Activated CD8-positive, alpha-beta memory T cell treated with anti-CD3 and anti-CD28 coated beads, Interleukin-2, amount 10 ng/mL, durations not matched to agents 7 days and 5 days (primary cell): ENCODE measurements at places on chromosomes 5 and 9. TPM values are rescaled to one million over a fixed set of nuclear protein-coding genes. Genes with fewer than 3 reads are reported as not detected.

DNA sequence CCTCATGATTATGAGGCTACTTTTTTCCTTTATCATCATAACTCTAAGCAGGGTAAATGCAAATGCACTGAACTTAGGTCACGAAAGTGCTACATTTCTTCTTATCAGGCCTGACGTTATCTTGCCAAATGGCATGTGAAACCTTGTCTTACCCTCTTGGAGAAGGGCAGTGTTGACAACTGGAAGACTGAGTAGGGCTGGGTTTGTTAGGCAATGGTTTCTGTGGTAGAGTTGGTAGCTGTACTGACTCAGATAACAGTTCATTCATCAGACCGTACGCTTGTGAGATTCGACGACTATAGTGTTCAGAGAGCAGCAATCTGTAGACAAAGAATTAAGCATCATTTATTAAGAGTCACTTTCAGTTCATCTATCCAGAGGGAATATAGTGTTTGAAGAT, 127.7 kb downstream of the CPLANE1 start:
- H3K36me3 ChIP-seq: peaks cover 2% of the 10 kb centered on the region
- no peak for DNase-seq
- H3K27ac ChIP-seq: no peak overlapping the region
- H3K4me3 ChIP-seq: no peak overlapping the region
- H3K27me3 ChIP-seq: no peaks in the 10 kb centered on the region

DNA sequence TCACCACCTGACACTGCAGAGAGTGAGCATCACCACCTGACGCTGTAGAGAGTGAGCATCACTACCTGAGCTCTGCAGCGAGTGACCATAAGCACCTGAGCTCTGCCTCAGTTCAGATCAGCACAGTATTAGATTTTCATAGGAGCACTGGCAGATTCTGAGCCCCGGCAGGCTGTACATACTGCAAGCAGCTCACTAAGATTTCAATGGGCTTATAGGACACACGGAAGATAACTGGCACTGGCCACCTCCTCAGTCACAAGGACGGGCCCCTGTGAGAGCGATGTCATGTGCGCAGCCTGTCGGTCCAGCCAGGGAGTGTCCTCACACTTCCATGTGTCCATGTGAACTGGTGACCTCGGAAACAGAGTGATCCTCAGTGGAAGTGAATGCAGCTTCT, 153.5 kb upstream of the IRX2 start:
- H3K4me1 ChIP-seq: no peaks in the 10 kb centered on the region
- H3K27me3 ChIP-seq: no peaks in the 10 kb centered on the region
- no peak overlapping the region for H3K4me3 ChIP-seq
- no peak for DNase-seq

DNA sequence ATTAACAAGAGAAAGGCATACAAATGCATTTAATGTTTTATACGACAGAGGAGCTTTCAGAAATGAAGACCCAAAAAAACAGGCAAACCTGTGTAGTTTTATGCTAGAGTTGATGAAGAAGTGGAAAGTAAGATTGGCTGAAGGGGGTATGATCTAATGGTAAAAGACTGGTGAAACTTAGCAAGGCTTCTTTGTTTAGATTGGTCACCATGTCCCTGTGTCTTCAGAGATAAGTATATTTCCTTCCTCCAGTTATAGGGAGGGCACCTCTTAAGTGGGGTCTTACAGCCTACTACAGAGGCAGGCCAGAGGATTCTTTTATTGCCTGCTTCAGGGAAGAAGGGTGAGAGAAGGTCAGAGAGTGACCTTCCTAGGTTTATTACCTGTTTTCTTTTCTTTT, 56.4 kb downstream of the PRKACG start:
- peaks cover 13% of the 10 kb centered on the region for H3K36me3 ChIP-seq
- H3K4me3 ChIP-seq: no peak overlapping the region
- no peak overlapping the region for H3K27ac ChIP-seq

GRCh38 chr9:135098400-135099105, 11.1 kb downstream of the OLFM1 start:
- H3K36me3 ChIP-seq: no peaks in the 10 kb centered on the region
- H3K27me3 ChIP-seq: peaks cover 13% of the 10 kb centered on the region
- H3K4me3 ChIP-seq: no peak overlapping the region
- DNase-seq: peak; percentile 41

DNA sequence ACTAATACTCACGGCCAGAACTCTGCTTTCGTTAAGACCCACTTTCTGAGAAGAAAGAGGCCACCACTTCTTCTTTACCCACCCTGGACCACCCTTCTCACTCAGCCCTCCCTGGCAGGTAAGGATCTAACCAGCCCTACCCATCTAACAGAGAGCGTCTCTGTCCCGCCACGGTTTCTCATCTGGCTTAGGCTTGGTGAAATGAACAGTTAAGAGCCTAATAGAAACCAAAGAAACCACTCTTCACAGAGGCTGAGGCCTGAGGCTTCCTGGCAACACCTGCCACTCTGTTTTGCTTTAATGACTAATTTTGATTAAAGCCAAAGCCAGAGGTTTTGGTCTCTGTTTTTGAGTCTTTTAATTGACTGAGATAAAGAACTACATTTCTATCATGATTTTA, 354.1 kb upstream of the SLC30A5 start:
- no peak overlapping the region for H3K27ac ChIP-seq
- peak; percentile 64 for DNase-seq
- no peak overlapping the region for H3K4me3 ChIP-seq
- peaks cover 13% of the 10 kb centered on the region for H3K4me1 ChIP-seq

- no peaks in the 10 kb centered on the region for H3K27me3 ChIP-seq
- H3K4me3 ChIP-seq: no peak overlapping the region
- H3K36me3 ChIP-seq: no peaks in the 10 kb centered on the region
- no peak for DNase-seq
Observed at GRCh38 chr5:179122411-179123108, 62.4 kb downstream of the ZNF354C start.

TMEM174 gene
- total RNA-seq: not detected

SH3GL2 gene
- not detected for total RNA-seq

ADGRD2 gene
- total RNA-seq: not detected

DNA sequence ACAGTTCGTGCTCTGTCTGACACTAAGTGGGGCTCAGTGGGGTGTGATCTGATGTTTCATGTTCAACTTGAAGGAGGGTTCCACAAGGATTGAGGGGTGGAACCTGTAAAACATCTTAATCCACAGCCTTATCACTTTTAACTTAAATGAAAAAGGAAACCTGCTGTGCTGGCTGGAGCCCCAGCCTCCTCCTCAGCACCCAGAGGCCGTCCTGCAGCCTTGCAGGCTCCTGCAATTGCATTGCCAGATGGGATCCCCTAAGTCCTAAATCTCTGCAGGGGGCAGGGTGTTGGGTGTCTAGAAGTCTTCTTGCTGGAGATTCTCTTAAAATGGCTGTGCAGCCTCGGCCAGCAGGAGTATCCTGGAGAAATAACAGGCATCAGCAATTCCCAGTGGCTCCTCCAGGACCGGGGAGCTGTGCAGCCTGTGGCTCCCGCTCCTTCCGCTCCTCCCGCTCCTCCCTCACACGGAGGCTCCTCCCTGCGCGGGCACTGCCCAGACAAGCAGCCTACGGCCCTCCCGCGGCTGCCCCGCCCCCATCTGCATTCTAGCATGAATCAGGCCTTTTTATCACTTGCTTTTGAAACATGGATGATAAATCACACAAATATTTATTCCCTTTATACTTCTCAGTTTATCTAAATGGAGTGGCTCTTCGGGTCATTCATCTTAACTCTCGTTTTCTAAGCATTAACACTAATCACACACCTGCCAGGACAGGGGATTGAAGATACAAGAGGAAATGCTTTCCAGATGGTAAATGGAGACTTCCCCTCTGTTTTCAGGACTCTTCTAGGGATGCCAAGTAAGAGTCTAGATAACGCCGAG, 131.0 kb downstream of the ADAMTS16 start:
- no peak for DNase-seq
- no peaks in the 10 kb centered on the region for H3K27me3 ChIP-seq
- no peak overlapping the region for H3K27ac ChIP-seq
- no peaks in the 10 kb centered on the region for H3K36me3 ChIP-seq
- H3K4me1 ChIP-seq: no peaks in the 10 kb centered on the region

GEMIN5 gene
- 21.0 TPM for total RNA-seq

GRCh38 chr5:104513640-104514072, 951.1 kb upstream of the NUDT12 start:
- H3K36me3 ChIP-seq: no peaks in the 10 kb centered on the region
- no peak overlapping the region for H3K27ac ChIP-seq
- no peak overlapping the region for H3K4me3 ChIP-seq
- no peaks in the 10 kb centered on the region for H3K4me1 ChIP-seq
- no peaks in the 10 kb centered on the region for H3K27me3 ChIP-seq

DNA sequence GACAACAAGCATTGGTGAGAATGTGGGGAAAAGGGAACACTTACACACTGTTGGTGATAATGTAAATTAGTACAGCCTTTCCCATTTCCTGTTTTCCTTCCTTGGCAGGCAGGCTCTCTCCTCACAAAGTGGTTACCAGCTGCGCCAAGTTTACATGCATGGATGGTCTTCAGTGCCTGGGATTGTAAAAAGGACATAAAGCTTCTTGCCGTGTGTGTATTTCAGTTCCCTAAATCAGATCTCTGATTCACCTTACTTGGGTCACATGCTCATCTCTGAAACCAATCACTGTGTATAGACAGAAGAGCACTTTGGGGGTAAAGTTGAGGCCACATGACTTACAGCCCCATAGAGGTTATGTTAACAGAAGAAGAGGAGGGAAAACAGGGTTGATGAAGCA, 92.8 kb downstream of the CAVIN4 start:
- DNase-seq: no peak
- H3K27ac ChIP-seq: no peak overlapping the region
- H3K27me3 ChIP-seq: peaks cover 9% of the 10 kb centered on the region
- no peaks in the 10 kb centered on the region for H3K4me1 ChIP-seq
- H3K4me3 ChIP-seq: no peak overlapping the region

ABO gene
- not detected for total RNA-seq

DNA sequence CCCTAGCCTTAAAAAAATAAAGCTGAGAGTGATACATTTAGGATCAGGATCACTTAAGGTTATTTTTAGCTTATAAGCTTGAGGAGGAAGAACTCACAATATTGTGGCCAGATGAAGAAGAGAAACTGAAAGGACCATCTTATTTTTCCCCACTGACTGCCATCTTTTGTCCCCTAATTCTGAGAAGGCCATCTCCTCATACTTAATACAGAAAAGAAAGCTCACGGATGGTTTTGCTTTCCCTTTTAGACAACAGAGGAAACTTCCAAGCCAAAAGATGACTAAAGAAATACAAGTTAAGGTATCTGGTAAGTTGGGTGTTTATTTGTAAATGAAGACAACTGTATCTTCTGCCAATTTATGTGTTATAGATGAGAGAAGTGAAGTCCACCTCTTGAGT, 36.4 kb downstream of the ERAP1 start:
- H3K27ac ChIP-seq: peak overlapping the region; percentile 89
- peaks cover 10% of the 10 kb centered on the region for H3K4me1 ChIP-seq
- peaks cover 64% of the 10 kb centered on the region for H3K36me3 ChIP-seq

SMIM33 gene
- 0.07 TPM for total RNA-seq

DNA sequence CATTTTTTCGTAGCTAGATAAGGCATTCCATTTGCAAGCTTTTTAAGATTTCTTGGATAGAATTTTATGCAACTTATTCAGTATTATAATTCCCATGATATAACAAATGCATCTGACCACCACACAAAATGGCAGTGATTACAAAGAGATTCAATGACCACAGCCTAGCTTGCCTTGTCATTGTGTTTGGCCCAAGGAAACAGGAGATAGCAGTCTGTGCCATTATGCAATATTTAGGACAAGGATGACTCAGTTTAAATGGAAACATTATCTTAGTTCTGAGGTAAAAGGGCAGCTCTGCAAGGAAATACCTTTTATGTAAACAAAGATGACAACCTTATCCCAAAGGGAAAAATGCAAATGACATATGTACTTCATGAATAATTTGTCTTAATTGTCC, 89.8 kb downstream of the NUDT12 start:
- DNase-seq: no peak
- H3K36me3 ChIP-seq: no peaks in the 10 kb centered on the region
- peaks cover 39% of the 10 kb centered on the region for H3K27me3 ChIP-seq
- H3K4me1 ChIP-seq: no peaks in the 10 kb centered on the region
- no peak overlapping the region for H3K27ac ChIP-seq
- no peak overlapping the region for H3K4me3 ChIP-seq

DNA sequence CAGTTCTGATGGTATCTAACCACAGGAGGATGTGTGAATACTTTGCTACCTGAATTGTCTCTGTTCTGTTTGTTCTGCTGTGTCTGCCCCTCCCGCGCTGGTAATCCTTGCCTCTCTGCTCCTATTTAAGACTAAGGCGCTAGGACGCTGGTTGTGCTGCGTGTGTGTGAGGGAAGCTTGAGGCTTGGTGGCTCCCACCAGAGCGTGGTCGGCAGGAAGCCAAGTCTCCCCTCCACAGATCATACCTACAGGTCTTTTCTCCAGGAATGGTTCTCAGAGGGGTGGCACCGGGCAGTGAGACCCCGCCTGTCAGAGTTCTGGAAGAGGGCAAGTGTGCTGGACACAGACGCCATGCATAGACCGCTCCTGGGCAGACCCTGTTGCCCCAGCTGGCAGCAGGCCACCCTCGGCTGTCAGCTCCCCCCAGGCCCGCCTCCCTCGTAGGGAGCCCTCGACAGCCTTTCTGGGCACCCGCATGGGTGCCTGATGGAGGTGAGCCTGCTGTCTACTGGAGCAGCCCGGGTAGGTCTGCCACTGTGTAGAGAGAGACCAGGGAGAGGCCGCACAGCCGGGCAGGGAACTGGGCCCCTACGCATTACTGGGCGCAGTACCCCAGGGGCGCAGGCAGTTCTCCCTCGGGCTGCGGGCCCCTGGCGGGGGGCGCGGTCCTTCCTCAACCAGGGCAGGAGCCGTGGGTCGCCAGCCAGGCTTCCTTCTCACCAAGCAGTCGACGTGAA, 53.4 kb upstream of the ROR2 start:
- peaks cover 17% of the 10 kb centered on the region for H3K27me3 ChIP-seq
- H3K4me1 ChIP-seq: no peaks in the 10 kb centered on the region
- no peak overlapping the region for H3K4me3 ChIP-seq
- no peaks in the 10 kb centered on the region for H3K36me3 ChIP-seq
- no peak for DNase-seq

DNA sequence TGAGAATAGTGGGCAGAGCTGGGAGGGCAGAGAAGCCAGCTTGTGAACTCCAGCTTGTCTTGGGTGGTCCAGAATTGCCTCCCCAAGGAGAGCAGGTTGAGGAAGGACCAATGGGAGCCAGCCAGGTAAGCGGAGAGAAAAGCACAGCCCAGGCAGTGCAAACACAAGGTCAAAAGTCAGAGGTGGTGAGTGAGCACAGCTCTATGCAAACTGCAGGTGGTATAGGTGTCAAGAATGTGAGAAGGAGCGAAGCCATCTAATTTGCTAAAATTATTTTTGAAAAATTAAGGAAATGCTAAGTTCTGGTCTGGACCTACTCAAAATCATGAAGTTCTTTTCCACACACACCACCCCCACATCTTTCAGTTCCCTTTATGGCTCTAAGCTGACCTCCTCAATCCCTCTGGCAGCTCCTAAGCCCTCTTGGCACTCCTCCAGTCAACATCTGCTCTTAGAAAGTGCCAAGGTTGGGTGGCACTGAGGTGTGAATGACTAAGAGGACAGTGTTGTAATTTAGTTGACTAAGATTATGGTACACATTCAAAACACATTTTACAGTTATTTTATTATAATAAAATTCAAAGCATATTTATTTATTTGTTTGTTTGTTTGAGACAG, 6.6 kb upstream of the OTULINL start:
- H3K4me3 ChIP-seq: no peak overlapping the region
- no peaks in the 10 kb centered on the region for H3K4me1 ChIP-seq
- H3K27me3 ChIP-seq: peaks cover 14% of the 10 kb centered on the region
- no peak overlapping the region for H3K27ac ChIP-seq
- DNase-seq: no peak
